Omental fat pad (tissue), 4 donors: ENCODE measurements at places on chromosomes 4 and X.

DNA sequence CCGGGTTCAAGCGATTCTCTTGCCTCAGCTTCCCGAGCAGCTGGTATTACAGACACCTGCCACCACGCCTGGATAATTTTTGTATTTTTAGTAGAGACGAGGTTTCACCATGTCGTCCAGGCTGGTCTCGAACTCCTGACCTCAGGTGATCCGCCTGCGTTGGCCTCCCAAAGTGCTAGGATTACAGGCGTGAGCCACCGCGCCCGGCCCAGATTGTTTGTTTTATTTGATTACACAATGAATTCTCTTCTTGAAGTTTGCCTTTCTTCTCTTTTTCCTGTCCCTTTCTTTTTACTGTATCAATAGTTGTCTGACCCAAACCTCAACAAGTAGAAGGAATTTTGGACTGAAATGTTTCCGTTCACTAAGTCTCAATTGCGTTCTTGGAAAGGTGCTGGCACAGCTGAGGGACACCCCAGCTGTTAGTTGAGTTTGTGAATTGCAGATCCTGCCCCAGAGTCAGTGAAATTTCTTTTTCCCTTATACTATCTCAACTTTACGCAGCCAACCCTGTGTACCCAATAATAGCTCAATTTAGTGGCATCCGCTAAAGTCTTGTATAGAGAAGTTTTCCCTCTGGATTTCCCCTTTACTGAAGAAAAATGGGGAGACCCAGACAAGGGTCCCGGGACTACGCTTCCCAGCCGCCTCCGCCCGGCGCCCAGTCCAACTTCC lies 639 bp upstream of the MTM1 start:
- DNase-seq = no peak

- DNase-seq = no peak
Measured at GRCh38 chrX:27910412-27910811, 70.8 kb downstream of the DCAF8L1 start.

GRCh38 chr4:2907226-2907625 lies 56.0 kb downstream of the NOP14 start:
- no peak for DNase-seq

- no peak for DNase-seq
Measured at GRCh38 chr4:9716093-9716492, 65.3 kb upstream of the DRD5 start.

DNA sequence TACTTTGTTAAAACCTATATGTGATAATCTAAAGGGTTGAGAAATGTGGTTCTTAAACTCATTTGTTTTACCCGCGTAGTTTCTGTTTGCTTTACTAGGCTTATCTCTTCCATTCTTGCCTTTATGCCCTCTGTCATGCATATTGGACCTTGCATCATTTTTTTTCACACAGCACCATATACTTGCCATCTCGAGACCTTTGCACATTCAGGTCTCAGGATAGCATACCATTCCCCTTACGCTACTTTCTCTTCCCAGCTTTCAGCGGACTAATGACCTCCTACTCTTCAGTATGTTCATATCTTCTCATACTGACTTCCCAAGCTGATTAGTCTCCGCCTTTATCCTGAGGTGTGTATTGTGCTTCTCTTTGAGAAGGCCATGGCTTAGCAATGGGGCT lies 40.5 kb downstream of the USP38 start:
- no peak for DNase-seq

- DNase-seq = no peak
Measured at GRCh38 chr4:139890816-139891215, 225.2 kb downstream of the MGST2 start.

- DNase-seq = no peak
Measured at GRCh38 chr4:40199179-40199670, 2.4 kb downstream of the RHOH start.

DNA sequence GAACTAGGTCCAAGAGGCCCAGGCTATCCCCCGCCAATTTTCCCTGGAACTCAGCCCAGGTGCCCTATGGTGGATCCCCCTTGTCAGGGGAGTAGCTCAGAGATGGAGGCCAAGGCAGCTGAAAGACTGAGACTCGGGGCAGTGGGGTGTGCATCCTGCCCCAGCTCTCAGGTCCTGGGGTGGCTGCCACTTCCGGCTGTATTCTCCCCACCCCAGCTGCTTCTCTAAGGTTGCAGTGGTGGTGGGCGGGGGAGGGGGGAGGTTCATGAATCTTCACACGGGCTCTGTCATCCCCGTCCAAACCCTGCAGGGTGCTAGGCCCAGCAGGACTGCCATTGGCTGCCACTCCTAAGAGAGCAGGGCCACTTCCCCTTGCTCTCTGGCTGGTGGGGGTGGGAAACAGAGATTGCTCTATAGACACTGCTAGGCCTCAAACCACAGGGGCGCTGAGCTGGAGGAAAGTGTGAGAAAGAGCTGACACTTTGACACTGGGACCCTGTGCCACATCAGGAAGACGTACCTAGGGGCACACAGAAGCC lies 1.5 kb downstream of the SASH3 start:
- no peak for DNase-seq

DNA sequence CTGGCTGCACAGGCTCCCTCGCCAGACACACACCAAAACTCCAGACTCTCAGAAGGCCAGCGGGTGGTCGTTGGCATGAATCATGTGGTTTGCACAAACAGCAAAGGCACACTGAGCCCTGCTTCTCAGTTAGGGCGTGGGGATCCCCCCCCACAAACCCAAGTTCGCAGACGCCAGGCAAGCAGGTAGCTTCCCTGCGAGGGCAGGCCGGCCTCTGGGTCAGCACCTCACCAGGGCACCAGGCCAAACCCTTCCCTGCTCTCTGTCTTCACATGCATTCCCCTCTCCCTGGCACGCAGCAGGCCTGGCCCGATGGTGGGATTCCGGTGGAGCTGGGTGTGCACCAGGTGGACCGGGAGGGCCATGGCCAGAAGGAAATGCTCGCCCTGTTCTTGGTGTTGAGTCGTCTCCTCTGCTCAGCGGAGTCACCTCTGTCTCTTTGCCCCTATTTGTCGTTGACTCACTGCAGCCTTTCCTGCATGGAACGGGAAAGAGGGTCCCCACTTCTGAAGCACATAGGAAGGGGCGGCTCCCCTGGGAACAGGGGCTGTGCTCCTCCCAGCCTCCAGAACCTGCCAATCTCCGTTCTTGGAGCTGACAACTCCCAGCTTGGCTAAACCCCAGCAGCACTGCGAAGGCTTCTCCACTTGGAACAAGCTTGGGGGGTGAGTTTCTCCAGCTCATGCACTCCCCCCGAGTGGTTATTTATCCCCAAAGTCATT lies 51.4 kb downstream of the SORCS2 start:
- DNase-seq = no peak

- no peak for DNase-seq
Measured at GRCh38 chrX:118497180-118497818, 1.7 kb downstream of the DOCK11 start.

DNA sequence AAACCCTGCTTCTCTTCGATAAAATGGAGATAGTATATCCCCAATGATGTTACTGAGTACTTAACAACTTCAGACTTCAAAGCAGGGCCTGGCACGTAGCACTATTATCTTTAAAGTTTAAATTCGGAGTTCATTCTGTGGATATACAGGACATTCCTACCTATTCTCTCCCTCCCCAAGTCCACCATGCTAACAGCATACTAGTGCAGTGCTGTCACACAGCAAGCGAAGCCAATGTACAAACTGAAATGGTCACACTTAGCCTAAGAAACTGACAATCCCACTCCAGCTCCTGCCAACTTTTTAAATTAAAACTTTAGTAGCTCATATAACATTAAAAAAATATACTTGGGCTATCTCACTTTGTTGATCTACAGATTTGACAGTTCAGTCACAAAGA lies 1.2 kb upstream of the DNAJB14 start:
- DNase-seq = no peak

GRCh38 chrX:45083314-45083713 lies 117.4 kb downstream of the DIPK2B start:
- DNase-seq = no peak

DNA sequence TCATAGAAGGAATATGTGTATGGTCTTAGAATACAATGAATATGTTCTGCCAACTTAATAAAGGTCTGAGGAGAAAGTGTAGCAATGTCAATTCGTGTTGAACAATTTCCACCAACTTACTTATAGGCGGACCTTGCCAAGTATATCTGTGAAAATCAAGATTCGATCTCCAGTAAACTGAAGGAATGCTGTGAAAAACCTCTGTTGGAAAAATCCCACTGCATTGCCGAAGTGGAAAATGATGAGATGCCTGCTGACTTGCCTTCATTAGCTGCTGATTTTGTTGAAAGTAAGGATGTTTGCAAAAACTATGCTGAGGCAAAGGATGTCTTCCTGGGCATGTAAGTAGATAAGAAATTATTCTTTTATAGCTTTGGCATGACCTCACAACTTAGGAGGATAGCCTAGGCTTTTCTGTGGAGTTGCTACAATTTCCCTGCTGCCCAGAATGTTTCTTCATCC lies 9.2 kb downstream of the ALB start:
- DNase-seq = no peak

GRCh38 chr4:121073004-121073435 lies 685 bp upstream of the NDNF start:
- DNase-seq = no peak

DNA sequence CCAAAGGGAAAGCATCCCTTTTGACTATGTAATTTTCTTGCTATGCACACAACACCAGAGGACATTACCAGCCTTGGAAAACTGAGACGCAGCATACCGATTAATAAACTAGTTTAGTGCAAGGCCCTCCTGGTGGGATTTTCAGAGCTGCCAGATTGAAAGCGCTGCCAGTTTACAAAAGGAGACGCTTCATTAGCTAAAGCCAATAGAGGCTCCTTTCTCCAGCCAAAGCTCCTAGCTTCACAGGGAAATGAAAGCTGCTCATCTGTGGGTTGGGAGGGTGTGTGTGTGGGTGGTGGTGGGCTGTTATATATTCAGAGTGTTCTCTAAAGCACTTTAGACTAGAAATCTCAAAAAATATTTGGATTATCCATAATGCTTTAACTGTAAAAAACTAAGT lies 32.4 kb downstream of the SPANXN4 start:
- no peak for DNase-seq

DNA sequence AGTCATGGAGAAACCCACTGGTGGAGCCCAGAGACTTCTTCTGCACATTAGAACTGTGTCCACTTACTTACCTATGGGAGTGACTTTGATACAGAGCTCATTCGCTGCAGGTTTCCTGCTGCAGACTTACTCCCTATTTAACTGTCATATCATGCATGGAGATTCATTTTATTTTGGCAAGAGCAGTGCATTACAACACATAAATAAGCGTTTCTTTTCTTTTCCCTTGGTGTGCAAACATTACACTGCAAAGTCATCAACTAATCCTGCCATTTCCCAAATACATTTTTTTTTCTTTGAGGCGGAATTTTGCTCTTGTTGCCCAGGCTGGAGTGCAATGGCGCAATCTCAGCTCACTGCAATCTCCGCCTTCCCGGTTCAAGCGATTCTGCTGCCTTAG lies 230.9 kb upstream of the SFRP2 start:
- DNase-seq = no peak

GRCh38 chrX:72054779-72055489 lies 76.8 kb downstream of the RTL5 start:
- DNase-seq = no peak

DNA sequence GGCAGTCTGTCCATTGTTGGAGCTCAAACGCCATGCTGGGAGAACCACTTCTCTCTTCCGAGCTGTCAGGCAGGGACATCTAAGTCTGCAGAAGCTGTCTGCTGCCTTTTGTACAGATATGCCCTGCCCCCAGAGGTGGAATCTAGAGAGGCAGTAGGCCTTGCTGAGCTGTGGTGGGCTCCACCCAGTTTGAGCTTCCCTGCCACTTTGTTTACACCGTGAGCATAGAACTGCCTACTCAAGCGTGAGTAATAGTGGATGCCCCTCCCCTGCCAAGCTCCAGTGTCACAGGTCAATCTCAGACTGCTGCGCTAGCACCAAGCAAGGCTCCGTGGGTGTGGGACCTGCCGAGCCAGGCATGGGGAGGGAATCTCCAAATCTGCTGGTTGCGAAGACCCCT lies 145.7 kb downstream of the VSIG4 start:
- no peak for DNase-seq

DNA sequence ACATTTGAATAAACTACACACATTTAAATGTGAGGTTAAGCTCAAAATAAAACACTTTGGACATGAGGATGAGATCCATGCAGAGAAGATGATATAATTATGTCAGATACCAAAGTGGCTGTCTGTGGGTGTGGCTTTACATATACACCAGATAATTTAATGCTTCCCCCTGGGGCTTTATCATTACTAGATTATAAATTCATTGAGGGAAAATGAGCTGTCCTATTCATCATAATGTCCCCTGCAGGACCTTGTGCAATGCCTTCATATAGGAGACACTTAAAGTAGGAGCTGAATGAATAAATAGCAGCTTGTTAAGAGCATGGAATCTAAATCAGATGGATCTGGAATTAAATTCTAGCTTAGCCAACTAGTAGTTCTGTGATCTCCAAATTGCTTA lies 49.7 kb downstream of the OTC start:
- DNase-seq = no peak

- DNase-seq = no peak
Measured at GRCh38 chr4:127708985-127709384, 21.2 kb upstream of the SLC25A31 start.

- no peak for DNase-seq
Measured at GRCh38 chr4:152415980-152416379, 119.9 kb downstream of the FBXW7 start.

DNA sequence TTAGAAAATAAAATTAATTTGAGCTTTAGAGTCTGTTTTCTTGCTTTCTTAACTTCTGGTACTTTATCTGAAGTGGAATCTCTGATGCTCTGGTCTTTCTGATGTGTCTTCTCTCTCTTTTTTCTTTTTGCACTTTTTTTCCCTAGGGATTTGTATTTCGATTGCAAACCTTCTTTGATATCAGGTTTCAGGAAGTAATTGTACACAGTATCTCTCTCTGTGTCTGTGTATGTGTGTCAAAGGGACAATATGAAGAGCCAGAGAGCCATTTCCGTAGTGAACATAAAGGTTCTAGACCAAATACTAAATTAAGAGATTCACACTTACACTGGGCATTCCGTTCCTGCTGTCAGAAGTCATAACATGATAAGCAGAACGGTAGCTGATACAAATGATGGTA lies 325.0 kb downstream of the PCDH7 start:
- no peak for DNase-seq

- DNase-seq = no peak
Measured at GRCh38 chr4:9679704-9680478, 101.5 kb upstream of the DRD5 start.

- DNase-seq = no peak
Measured at GRCh38 chrX:112827292-112827903, 13.2 kb downstream of the AMOT start.

- DNase-seq = no peak
Measured at GRCh38 chrX:928606-929005, 283.8 kb downstream of the CRLF2 start.

- DNase-seq = no peak
Measured at GRCh38 chr4:166994686-166995085, 239.6 kb downstream of the SPOCK3 start.

GRCh38 chr4:137949746-137950145 lies 292.4 kb downstream of the SLC7A11 start:
- no peak for DNase-seq
